ENCODE measurements at places on chromosomes 16 and 17.
A peak's percentile ranks its signal among the peaks of the same experiment; 100 is the strongest.

DNA sequence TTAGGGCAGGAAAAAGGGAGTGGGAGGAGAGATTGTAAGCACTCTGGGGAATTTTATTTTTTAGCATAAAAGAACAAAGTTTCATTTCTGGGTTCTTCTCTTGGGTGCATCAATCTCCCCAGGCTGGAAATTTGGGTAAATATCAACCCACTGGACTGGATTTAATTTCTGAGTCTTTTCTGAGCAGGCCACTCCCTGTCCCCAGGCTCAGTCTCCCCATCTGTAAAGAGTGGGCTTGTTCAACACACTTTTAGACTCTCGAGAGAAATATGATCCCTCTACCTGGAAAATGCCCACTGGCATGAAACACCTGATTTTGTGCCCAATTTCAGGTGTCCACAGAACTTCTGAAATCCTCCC, 617 bp upstream of the VTN start:
- no peak for DNase-seq

DNA sequence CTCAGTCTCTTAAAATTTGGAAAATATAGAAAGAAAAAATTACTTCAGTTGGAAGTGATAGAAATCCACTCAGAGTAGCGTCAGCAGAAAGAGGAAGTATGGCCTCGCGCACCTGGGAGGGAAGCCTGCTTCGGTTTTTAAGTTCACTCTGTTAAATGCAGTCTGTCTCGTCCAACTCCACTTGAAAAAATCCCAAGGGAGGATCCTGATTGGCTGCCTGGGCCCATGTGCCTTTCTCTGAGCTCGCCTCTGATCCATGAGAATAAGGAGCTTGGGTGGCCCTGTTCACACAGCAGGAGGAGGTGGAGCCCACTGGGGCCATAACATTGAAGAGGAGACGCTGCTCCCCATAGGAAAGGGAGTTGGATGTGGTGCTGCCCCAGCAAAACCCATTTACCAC, 40.7 kb downstream of the DNAJA2 start:
- no peak for DNase-seq

DNA sequence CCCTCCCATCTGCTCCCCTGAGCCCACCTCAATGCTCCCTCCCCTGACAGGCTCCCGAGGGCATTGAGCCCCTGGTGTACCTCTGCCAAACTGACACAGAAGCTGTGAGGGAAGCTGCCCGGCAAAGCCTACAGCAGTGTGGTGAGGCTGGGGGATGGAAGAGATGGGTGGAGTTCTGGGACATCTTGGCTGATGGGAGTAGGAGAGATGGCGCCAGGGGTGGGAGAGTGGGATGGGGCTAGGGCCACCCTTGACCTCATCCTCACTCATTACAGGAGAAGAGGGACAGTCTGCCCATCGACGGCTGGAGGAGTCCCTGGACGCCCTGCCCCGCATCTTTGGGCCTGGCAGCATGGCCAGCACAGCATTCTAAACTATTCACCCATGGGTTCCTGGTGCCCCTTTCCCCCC, 16.2 kb upstream of the CTCF start:
- peak; percentile 20 for DNase-seq

DNA sequence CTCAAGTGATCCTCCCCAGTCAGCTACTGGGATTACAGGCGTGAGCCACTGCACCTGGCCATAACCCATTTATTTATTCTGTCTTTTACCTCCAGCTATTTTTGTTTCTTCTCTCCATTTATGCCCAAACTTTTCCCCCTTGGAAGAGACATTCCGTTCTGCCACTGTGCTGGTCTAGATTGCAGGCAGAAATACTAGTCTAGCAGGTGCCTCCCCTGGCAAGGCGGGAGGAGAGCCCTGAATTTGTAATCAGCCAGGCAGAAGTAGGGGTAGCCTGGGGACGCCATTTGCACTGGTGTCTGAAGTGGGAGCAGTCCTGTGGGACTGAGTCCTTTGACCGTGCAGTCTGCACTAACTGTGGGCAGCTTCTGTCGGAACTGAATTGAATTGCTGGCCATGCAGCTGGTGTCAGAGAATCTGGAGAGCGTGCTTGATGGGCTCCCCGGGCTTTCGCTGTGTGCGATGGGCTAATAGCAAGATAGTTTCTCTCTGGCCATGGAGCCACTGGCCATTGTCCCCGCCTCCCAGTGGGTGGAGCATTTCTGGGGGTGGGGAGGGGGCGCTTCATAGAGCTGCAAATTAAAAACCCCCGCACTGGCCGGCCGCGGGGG, 31.5 kb upstream of the LITAF start:
- DNase-seq, result no peak

DNA sequence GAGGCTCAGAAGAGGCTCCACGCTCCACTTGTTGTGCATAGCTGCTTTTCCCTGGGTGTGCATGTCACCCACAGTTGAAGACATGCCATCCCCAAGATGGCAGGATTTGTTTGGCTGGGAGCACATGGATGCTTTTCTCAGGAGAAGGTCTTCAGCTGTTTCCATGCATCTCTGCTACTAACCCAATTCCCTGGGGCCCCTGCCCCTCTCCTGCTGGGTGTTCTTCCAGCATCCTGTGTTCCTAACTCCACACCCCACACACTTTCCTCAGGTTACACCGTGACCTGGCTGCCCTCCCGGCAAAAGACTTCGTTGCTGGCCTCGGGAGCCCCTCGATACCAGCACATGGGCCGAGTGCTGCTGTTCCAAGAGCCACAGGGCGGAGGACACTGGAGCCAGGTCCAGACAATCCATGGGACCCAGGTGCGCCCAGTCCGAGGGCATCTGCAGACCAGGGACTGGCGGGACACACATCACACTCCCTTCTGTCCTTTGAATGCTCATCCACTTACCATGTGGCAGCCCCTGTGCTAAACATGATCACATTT, 21.5 kb downstream of the ITGAL start:
- no peak for DNase-seq

GRCh38 chr16:20726661-20727060, 15.0 kb downstream of the THUMPD1 start:
- no peak for DNase-seq

- DNase-seq, result no peak
Observed at GRCh38 chr17:58320570-58321323, 7.8 kb downstream of the TSPOAP1 start.

DNA sequence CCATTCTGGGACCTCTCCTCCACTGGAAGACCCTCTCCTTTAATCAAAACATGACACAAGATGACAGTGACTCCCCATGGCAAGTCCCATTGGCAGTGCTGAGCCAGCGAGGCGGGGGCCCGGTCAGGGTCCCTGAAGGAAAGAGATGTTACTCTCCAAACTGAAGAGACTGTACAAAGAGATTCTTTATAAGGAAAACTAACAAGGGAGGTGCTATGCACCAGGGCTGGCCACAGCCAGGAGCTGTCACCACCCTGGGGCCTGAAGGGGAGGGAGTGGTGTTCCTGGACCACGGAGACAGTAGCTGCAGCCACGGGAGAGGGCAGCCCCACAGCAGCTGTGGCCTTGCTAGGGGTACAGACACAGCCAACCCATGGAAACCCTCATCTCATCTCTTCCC, 123.1 kb downstream of the XYLT1 start:
- DNase-seq, result no peak

DNA sequence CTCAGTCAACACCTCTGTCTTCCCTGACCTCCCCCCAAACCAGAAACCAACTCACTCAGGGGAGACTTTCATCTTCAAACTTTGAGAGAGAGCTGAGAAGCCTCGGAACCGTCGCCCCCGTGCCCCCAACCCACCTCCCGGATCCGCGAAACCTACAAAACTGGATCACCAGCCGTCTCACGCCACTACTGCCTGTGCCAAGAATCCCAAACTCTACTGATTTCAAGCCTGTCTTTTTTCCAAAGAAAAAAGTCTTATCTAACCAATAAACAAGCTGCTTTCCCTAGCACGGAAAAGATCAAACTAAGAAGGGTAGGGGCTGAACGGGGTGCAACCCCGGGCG, 2.0 kb downstream of the AXIN2 start:
- DNase-seq, result no peak

DNA sequence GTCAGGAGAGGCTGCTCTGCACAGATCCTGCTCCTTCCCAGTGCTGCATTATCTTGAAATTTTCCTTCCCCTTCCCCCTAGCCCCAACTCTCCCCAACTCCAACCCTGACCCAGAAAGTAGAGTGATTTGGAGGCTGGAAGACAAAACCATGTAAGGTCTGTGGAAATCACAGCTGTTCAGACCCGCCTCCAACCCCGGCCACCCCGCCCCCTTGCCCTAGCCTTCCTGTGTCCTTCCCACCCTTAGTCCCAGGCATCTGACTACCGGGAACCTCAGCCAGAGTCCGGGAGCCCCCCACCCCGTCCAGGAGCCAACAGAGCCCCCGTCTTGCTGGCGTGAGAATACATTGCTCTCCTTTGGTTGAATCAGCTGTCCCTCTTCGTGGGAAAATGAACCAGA, at the start of gene AOC3:
Gene AOC3, plus strand, starts transcription at position 246 of the 400 bp plus-strand sequence. Its CDS starts 145 bp downstream, at position 391.
- no peak for DNase-seq

GRCh38 chr16:58001781-58002415, 691 bp downstream of the USB1 start:
- DNase-seq, result no peak

- DNase-seq, result no peak
Observed at GRCh38 chr16:11114366-11115164, 141.4 kb downstream of the SOCS1 start.

GRCh38 chr16:58160855-58161254, 31.7 kb upstream of the CFAP20 start:
- DNase-seq, result no peak

- no peak for DNase-seq
Observed at GRCh38 chr16:65808790-65809189, 557.7 kb upstream of the CDH5 start.

DNA sequence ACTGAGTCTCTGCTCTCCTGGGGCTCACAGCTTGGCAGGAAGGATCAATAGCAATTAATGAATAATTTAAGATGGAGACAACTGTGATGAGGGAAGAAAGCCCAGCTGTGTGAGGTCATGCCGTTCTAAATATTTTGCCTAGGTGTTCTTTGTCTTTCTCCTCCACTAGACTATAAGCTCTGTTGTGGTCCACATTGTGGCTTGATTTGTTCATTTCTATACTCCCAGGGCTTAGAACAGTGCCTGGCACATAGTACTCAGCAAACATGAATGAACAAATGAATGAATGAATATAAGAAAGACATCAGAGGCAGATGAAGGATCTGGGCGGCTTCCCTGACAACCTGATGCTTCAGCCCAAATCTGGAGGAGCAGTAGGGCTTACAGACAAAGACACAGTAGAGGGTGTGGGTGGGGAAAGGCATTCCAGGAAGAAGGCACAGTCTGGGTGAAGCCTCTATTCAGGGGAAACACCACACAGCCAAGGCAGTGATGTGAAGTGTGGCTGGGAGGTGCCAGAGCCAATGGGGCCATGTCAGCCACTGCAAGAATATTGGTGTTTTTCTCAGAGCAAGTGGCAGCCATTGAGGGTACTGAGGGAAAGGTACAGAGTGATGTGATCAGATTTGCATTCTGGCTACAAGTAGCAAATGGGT, 8.3 kb downstream of the CDH13 start:
- DNase-seq, result no peak

GRCh38 chr16:20611975-20612481, 35.9 kb upstream of the ACSM2B start:
- DNase-seq, result no peak

- DNase-seq, result no peak
Observed at GRCh38 chr17:49190932-49191331, 19.4 kb downstream of the GNGT2 start.

GRCh38 chr17:19383681-19384470, 3.1 kb downstream of the MFAP4 start:
- DNase-seq, result no peak

DNA sequence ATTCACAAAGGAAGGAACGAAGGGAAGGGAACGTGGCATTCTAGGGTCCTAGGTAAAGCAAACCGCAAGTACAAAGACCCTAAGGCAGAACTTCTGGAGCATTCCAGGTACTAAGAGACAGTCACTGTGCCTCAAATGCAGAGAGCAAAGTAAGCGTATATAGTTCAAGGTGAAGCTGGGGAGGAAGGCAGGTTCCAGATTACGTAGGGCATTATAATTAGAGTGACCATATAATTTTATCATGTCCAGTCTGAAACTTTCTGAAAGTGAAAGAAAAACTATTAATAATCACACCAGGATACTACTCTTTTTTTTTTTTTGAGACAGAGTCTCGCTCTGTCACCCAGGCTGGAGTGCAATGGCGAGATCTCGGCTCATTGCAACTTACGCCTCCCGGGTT, 25.7 kb downstream of the METTL16 start:
- no peak for DNase-seq

DNA sequence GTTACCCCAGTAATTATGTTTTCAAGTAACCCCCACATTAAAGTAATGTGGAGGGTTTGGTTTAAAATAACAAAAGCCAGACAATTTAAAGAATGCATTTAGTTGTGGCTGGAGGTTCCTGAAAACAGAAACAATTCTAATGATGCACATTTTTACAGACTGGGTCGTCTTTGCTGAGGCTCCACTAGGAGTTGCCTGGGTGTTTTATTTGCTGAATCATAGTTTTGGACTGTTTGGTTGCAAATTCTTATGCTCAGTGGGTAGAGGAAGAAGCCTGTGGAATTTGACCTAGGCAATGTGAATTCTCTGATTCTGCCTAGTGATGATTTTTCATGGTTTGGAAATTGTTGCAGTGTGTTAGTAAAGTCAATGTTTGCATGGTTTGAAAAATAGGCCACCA, 16.3 kb downstream of the SHISA9 start:
- DNase-seq, result no peak

DNA sequence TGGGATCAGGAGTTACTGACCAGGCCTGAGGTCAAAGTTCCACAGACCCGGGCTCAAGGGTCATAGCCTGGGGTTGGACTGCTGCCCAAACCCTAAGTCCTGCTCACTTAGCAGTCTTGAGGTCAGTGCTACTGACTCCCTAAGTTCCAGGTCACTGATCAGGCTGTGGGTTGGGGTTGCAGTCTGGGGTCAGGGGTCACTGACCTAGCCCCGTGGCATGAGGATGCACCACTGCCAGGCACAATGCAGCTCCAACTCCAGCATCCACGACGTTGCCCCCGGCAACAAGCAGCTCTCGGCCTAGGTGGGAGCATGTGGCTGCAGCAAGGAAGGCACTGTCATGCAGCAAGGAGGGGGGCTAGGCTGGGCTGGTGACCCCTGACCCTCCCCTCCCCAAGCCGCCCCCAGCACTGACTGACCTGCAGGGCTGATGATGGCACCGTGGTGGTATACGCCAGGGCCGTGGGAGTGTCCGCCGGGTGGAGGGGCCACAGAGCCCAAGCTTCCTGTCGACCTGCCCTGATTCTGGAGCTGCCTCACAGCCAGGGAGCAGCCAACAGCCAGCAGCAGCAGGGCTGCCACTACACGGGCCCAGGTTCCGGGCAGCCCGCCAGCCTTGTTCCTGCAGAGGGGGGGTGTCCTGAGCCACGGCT, 1.1 kb downstream of the GGT6 start:
- no peak for DNase-seq

DNA sequence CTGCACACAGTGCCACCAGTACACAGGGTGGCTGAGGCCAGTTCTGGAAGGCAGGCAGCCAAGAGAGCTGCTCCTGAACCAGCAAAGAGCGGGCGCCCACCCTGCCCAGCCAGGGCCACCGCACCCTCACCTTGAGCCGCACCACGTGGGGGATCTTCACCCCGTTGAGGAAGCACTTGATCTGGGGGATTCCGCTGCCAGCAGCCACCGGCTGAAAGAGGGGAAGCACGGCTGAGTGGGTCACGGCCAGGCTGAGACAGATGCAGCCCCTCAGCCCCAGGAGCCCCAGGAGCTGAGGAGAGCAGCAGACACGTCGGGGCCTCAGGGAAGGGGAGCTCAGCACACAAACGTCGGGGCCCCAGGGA, 14.6 kb upstream of the CCDC154 start:
- DNase-seq, result no peak

- DNase-seq, result no peak
Observed at GRCh38 chr17:46135126-46135812, 58.0 kb downstream of the KANSL1 start.
